Activated T-cell treated with anti-CD3 and anti-CD28 coated beads for 24 hours (primary cell): ENCODE measurements at places on chromosomes 2 and 18.

DNA sequence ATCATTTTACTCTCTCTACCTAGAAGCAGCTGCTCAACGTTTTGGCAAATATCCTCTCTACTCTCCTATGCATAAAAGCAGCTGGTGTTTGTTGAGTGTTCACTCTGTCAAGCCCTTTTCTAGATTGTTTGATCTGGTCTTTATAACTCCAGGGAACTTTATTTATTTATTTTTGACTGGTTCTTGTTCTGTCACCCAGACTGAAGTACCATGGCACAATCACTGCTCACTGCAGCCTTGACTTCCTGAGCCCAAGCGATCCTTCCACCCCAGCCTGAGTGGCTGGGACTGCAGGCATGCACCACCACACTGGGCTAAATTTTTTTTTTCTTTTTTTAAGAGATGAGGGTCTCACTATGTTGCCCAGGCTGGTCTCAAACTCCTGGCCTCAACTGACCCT, 12.7 kb downstream of the CATIP start:
- no peak for DNase-seq

DNA sequence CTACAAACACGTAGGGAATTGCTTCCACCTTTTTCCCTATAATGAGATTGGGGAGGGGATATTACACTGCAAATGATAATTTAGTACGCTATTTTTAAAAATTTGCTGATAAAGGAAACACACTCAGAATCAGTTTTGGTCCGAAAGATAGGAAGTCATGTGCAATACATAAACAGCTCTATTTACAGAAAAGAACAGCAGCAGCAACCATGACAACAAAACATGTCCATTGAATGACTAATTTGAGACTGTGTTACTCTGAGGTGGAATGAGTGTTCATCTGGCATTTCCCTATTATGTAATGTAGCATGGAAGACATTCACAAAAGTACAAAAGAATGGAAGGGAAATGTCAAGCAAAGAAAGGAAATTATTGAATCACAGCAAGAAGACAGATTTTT, 337.2 kb downstream of the NBAS start:
- DNase-seq, result no peak

- DNase-seq, result no peak
Observed at GRCh38 chr18:25594351-25594750, 242.4 kb upstream of the ZNF521 start.

- DNase-seq, result no peak
Observed at GRCh38 chr18:62739911-62740310, 24.6 kb downstream of the PHLPP1 start.

- DNase-seq, result no peak
Observed at GRCh38 chr2:209579230-209579749, 155.4 kb downstream of the MAP2 start.

DNA sequence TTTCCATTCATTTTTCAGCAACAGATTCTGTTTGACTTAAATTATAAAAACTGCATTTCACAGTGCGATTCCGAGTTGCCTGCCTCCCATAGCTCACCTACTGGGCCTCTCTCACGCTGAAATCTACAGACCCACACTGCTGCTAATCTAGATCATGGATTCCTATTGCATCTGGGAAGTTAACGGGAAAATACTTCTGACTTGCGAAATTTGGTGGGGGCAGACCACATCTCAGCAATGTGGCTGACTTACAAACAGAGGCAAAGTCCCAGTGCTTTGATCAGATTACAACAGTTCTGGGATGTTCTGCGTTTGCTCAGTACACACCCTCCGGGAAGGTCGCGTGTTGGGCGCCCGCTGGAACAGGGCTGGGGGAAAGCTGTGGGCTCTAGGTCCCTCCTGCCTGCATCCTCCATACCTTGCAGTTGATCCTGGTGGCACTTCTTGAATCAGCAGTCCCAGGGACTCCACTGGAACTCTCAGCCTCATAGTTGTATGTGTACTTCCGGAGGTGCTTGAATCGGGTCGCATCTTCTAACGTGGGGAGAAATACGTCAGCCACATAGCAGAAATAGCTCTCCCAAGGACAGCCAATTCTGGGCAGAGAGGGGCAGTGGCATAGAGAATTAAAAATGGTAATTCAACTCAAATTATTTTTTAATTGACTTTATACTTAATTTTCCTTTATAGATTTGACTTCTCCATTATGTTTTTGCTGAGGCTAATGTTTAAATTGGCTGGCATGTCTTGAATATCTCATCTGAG, 1.7 kb downstream of the APOB start:
- DNase-seq, result no peak

DNA sequence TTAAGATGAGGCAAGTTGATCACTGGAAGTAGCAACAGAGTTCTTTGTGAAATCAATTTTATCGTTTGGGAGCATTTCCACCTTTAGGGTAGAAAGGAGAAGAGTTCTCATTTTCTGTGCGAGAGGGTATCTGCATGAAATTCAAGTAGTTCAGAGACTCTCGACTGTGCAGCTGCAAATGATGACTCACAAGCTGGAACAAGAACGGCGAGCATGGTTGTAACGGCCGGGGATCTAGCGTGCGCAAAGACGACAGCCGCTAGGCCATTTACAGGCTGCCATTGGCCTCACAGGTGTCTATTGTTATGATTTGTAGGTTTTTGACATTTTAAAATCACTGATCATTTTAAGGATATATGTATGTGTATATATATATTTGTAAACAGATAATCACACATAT, 5.2 kb downstream of the KLHL29 start:
- no peak for DNase-seq

- DNase-seq, result no peak
Observed at GRCh38 chr2:25071966-25072365, 30.1 kb downstream of the EFR3B start.

- DNase-seq, result no peak
Observed at GRCh38 chr2:152581360-152581759, 135.9 kb downstream of the PRPF40A start.

GRCh38 chr2:157819761-157820160, 56.4 kb downstream of the ACVR1 start:
- DNase-seq, result no peak

- DNase-seq, result no peak
Observed at GRCh38 chr2:25054720-25055119, 12.8 kb downstream of the EFR3B start.

GRCh38 chr18:69874058-69874457, 73.6 kb downstream of the CD226 start:
- no peak for DNase-seq

DNA sequence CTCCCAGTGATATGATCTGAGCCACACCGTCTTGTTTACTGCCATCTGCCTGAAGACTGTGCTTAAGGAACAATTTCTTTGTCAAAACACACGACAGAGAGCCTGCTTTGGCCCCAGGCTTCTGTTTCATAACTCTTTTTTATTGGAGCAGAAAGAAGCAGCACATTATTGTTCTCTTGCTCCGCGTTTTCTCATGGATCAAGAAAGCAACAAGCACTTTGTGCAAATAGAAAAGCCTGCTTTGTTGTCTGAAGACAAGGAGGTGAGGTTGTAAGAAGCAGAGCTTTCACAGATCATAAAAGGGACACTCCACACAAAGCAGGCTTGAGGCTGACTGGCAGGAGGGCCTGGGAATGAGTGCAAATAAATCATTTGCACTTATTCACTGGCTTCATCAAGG, 118.3 kb upstream of the FAM136A start:
- no peak for DNase-seq

GRCh38 chr18:54798186-54798585, 30.1 kb upstream of the RAB27B start:
- no peak for DNase-seq

GRCh38 chr2:207825045-207825954, 55.6 kb upstream of the FZD5 start:
- DNase-seq, result no peak

GRCh38 chr2:158573739-158574138, 117.0 kb downstream of the PKP4 start:
- no peak for DNase-seq

DNA sequence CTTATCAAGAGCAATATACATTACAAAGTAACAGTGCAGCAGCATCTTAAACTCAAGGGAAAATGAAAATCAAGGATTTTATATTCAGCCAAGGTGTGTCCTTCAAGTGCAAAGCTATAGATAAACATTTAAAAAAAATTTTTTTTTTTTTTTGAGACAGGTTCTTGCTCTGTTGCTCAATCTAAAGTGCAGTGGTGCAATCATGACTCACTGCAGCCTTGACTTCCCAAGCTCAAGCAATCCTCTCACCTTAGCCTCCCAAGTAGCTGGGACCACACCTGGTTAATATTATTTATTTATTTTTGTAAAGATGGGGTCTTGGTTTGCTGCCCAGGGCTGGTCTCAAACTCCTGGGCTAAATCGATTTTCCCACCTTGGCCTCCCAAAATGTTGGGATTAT, 9.0 kb downstream of the CDKL4 start:
- no peak for DNase-seq
